ENCODE measurements at places on chromosomes 2 and 18.

DNA sequence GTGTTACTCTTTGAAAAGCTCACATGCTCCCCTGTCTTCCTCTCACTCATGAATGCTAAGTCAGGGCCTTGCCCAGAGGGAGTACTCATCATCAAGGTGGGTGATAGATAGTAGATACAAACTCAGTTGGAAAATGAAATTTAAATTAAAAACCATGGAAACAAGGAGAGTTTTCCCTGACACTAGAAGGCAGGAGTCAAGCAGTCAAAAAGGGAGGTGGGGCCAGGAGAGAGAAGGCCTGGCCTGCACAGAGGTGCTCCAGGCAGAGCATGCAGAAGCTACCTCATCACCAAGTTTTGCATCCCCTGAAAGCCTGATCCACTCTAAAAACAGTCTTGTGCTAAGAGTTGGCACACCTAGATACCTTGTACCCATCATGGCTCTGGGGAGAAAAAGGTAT, 143.7 kb downstream of the MYO5B start:
- no peak for DNase-seq

DNA sequence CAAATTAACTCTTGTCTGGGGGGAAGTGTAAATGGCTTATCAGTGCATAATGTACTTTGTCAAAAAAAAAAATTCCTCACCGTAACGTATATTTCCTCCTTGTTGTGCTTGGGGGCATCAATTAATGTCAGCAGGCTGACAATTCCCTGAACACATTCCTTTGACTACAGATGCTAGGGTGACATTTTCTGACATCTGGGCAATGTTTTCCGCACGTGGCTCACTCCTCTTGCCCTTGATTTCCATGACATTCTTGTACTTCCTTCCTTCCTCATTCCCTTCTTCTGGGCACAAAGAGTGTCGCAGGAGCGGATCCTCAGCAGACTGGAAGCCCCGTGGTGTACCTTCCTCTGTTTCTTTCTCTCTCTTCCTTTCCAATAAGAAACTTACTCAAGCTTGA, 173.7 kb downstream of the SP3 start:
- DNase-seq, result no peak

DNA sequence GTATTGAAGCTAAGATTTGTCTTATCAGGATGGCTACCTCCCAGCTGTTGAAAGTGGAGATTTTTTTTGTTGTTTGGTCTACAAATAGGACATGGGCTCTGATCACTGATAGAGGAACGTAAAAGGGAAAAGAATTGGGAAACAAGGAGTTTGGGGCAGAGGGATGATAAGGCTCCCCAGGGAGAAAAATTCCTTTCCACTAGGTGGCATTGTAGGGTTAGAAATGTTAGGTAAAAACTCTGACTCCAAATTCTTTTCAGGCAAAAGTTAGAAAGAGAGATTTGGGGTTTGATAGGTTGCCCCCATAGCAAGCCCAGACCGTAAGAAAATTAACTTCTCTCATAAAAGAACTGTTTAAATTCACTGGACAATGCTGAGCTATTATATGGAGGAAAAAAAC, 19.8 kb downstream of the CMPK2 start:
- no peak for DNase-seq

- no peak for DNase-seq
These were observed 2.3 kb downstream of the C1QL2 start for GRCh38 chr2:119156105-119156890.

- no peak for DNase-seq
These were observed 14.1 kb downstream of the CRIM1 start for GRCh38 chr2:36369716-36370115.

- DNase-seq, result no peak
These were observed 78.9 kb downstream of the MAP4K4 start for GRCh38 chr2:101776172-101777043.

DNA sequence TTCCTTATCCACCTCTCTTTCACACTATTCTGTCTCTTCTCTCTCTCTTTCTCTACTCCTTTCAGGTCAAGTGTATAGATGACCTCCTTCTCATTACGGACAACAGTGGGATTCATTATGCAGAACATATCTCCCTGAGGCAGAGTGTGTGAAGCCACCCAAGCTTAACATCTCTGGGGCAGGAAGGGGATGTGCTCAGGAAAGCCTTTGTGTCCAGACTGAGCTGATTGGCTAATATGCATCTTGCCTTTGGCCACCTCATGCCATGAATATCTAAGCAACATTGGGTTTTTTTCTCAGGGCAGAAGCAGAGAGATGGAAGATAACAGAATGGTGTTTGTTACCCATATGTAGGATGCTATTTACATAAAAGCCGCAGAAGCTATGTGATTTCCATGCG, 211.4 kb upstream of the LRRTM1 start:
- DNase-seq, result no peak

GRCh38 chr2:42960842-42961180, 168.4 kb upstream of the HAAO start:
- DNase-seq, result no peak

All from inflammatory macrophage treated with lipopolysaccharide for 4 hours (primary cell).